HepG2 (cell line): ENCODE measurements at places on chromosomes 12 and 14. TPM values are rescaled to one million over a fixed set of nuclear protein-coding genes. Genes with fewer than 3 reads are reported as not detected.

DNA sequence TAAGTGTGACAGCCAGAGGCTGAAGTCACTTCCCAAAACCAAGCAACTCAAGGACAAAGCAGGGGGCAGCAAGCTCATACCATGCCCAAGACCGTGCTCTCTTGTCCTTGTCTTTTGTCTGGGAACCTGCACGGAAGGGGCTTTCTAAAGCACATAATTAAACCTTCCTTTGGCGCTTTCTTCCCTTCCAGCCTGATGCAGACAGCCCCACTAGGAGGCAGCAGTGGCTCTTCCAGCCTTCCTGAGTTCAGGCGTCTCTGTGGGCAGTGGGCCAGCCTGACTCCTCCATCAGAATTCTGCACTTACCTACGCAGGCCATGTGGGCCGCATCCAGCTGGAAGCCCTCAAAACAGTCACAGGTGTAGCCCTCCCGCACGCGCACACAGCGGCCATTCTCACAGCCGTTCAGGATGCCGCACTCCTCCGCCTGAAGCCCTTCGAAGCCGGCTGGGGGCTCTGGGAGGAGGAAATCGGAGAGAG is 7.6 kb downstream of the ISCA2 start:
- no peaks in the 10 kb centered on the region for H3K4me1 ChIP-seq
- H3K36me3 ChIP-seq = no peaks in the 10 kb centered on the region
- no peaks in the 10 kb centered on the region for H3K27me3 ChIP-seq
- peak; percentile 52 for DNase-seq
- H3K27ac ChIP-seq = no peak overlapping the region

- H3K4me1 ChIP-seq = peaks cover 9% of the 10 kb centered on the region
- no peak overlapping the region for H3K27ac ChIP-seq
- no peak overlapping the region for H3K4me3 ChIP-seq
Observed at GRCh38 chr12:93819050-93819491, 141.9 kb downstream of the CRADD start.

DNA sequence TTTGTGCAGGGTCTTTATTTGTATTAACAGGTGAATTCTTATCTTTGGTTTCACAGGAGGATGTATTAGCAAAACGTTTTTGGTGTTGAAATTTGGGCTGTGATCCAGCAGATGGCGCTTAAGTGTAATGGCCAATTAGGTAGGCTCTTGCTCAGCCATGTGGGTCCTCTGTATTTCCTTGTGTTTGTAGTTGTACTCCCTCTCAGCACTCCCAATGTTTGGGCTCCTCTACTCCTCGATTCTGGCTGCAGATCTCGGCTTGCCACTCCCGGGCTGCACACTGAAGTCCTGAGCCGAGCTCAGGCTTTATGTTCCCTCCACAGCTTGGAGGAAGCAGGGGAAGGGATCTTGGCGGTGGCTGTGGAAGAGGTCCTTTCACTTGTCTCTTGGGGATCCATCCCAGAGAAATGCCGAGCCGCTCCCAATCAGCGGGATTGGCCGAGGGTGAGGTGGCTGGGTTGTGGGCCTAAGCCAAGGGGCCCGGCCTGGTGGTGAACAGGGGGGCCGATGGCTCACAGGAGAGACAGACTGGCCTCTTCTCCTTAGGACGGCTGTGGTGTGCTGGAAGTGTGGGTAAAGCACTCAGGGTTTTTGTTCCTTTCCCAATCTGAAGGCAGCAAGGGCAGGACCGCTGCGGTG is 133.7 kb downstream of the AEBP2 start:
- H3K4me3 ChIP-seq = no peak overlapping the region
- DNase-seq = peak; percentile 45
- H3K36me3 ChIP-seq = no peaks in the 10 kb centered on the region

GRCh38 chr12:102484428-102484958 is 4.1 kb upstream of the IGF1 start:
- H3K36me3 ChIP-seq = no peaks in the 10 kb centered on the region
- no peak overlapping the region for H3K4me3 ChIP-seq
- H3K27me3 ChIP-seq = no peaks in the 10 kb centered on the region
- peak; percentile 26 for DNase-seq
- H3K4me1 ChIP-seq = no peaks in the 10 kb centered on the region
- no peak overlapping the region for H3K27ac ChIP-seq

DNA sequence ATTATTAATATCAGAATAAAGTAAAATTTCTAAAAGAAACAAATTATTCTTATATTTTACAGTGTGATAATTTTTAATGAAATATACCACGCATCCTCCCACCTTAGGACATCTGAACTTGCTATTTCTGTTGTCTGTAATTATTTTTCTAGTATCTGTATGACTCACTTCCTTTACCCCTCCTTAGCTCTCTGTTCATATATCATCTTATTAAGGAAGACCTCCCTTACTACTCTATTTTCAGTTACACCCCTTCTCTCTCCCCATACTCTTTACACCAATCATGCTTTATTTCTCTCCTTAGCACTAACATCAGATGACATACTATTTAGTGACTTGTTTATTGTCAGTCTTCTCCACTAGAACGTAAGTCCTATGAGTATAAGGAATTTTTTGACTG is 34.2 kb upstream of the C12orf50 start:
- H3K4me3 ChIP-seq = no peak overlapping the region
- H3K4me1 ChIP-seq = no peaks in the 10 kb centered on the region
- DNase-seq = no peak
- H3K36me3 ChIP-seq = peaks cover 1% of the 10 kb centered on the region; the same call in 1 of the 2 replicates
- no peak overlapping the region for H3K27ac ChIP-seq
- no peaks in the 10 kb centered on the region for H3K27me3 ChIP-seq

- no peak overlapping the region for H3K27ac ChIP-seq
- H3K36me3 ChIP-seq = no peaks in the 10 kb centered on the region
- H3K4me3 ChIP-seq = no peak overlapping the region
Observed at GRCh38 chr14:34479694-34480093, 17.7 kb upstream of the SPTSSA start.

GRCh38 chr12:75756771-75757170 is 245.4 kb upstream of the KRR1 start:
- no peaks in the 10 kb centered on the region for H3K27me3 ChIP-seq
- no peak overlapping the region for H3K4me3 ChIP-seq
- H3K36me3 ChIP-seq = no peaks in the 10 kb centered on the region
- peaks cover 62% of the 10 kb centered on the region for H3K4me1 ChIP-seq
- no peak for DNase-seq

DNA sequence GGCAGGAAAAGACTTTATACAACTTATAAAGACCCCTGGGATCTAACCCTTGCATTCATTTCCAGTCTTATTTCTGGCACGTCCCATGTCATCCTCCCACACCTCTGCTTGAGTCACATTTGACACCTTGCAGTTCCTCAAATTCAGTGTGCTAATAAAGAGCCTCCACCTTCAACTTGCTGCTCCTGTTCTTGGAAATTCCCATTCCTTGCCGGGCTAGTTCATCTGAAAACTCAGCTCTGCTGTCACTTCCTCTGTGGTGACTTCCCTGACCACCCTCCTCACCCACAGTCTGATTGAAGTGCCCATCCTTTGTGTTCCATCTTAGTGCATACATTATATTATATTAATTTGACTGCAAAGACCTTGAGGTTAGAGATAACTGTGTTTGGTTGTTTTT is 37.4 kb upstream of the PSMA6 start:
- no peak overlapping the region for H3K4me3 ChIP-seq
- no peaks in the 10 kb centered on the region for H3K27me3 ChIP-seq
- no peak overlapping the region for H3K27ac ChIP-seq

DNA sequence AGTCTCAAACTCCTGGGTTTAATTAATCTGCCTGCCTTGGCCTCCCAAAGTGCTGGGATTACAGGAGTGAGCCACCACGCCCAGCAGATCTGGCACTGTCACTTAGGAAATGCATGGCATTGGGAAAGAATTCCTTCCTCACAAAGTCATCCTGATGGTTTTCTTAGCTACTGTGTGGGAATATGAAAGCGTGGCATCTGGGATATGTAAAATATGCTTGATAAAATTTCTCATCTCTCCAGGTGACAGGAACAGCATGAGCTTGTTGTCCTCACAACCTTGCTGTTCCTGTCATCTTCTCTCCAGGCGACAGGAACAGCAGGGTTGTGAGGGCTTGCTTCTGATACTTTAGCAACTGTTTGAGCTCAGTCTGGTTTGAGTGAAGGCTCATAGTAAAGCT is 16.1 kb upstream of the AICDA start:
- H3K36me3 ChIP-seq = no peaks in the 10 kb centered on the region
- H3K27ac ChIP-seq = no peak overlapping the region
- H3K27me3 ChIP-seq = no peaks in the 10 kb centered on the region
- no peaks in the 10 kb centered on the region for H3K4me1 ChIP-seq
- DNase-seq = no peak
- no peak overlapping the region for H3K4me3 ChIP-seq

DNA sequence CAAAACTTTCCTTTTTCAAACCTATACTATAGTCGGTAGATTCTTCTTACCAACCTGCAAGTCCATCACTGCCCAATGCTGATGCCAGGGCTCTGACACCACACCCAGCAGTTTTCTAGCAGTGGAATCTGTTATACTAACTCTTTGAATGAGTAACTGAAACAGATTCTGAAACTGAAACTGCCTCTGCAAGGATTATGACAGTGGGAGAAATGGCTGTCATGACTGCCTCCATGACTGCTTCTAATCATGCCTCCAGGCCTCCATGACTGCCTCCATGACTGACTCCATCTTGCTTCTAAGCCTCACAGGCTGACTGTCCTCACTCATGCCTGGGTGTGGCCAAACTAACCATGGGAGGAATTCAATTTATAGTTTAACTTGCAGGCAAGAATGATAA is 29.4 kb upstream of the OXA1L start:
- DNase-seq = no peak
- H3K27ac ChIP-seq = no peak overlapping the region
- no peaks in the 10 kb centered on the region for H3K36me3 ChIP-seq
- H3K4me3 ChIP-seq = no peak overlapping the region
- 0 out of 2 replicates have a peak, but pooled peaks cover 2% of the 10 kb centered on the region for H3K27me3 ChIP-seq
- H3K4me1 ChIP-seq = no peaks in the 10 kb centered on the region

- peak overlapping the region; percentile 61 for H3K4me3 ChIP-seq
- H3K27ac ChIP-seq = peak overlapping the region; percentile 65
Observed at GRCh38 chr12:104958805-104959334, 780 bp upstream of the SLC41A2 start.

GRCh38 chr12:132185705-132186104 is 41.4 kb downstream of the NOC4L start:
- no peaks in the 10 kb centered on the region for H3K4me1 ChIP-seq
- H3K27me3 ChIP-seq = peaks cover 16% of the 10 kb centered on the region
- no peak overlapping the region for H3K27ac ChIP-seq
- no peak for DNase-seq
- no peaks in the 10 kb centered on the region for H3K36me3 ChIP-seq

DNA sequence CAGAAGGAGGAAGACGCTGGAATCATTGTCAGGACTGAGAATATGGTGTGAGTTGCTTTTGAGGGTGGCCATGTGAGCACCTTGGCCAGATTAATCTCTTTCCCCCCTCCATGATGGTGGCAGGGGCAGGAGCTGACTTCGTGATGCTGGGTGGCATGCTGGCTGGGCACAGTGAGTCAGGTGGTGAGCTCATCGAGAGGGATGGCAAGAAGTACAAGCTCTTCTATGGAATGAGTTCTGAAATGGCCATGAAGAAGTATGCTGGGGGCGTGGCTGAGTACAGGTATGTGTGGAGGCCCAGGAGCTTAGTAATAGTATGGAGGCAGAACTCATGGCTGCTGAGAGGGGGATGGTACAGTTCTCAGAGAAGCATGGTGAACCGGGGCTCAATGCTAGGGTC is 4.3 kb downstream of the TINF2 start:
- H3K27me3 ChIP-seq = no peaks in the 10 kb centered on the region; the same call in 2 of the 3 replicates
- no peak overlapping the region for H3K4me3 ChIP-seq
- H3K4me1 ChIP-seq = peaks cover 52% of the 10 kb centered on the region

- no peak overlapping the region for H3K27ac ChIP-seq
- DNase-seq = no peak
- no peak overlapping the region for H3K4me3 ChIP-seq
- H3K36me3 ChIP-seq = no peaks in the 10 kb centered on the region
- H3K27me3 ChIP-seq = no peaks in the 10 kb centered on the region
Observed at GRCh38 chr14:63578300-63578699, 35.1 kb upstream of the PPP2R5E start.

DNA sequence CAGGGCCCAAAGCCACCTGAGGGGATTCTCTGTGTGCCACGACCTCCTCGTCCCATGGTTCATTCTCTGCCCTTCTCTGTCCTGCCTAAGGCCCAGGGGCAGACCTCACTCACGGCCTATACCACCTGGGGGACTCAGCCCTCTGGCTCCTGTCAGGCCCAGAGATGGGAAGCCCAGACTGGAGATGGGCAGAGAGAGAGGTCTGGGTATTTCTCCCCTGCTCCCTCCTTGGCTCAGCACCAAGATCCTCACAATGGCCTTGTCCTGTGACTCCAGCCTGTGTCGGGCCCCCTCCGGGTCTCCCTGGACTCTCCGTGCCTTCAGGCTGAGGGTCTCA is 46.9 kb upstream of the BCL11B start:
- H3K4me3 ChIP-seq = no peak overlapping the region
- H3K27me3 ChIP-seq = no peaks in the 10 kb centered on the region
- H3K27ac ChIP-seq = no peak overlapping the region
- peaks cover 92% of the 10 kb centered on the region for H3K4me1 ChIP-seq
- no peaks in the 10 kb centered on the region for H3K36me3 ChIP-seq

DNA sequence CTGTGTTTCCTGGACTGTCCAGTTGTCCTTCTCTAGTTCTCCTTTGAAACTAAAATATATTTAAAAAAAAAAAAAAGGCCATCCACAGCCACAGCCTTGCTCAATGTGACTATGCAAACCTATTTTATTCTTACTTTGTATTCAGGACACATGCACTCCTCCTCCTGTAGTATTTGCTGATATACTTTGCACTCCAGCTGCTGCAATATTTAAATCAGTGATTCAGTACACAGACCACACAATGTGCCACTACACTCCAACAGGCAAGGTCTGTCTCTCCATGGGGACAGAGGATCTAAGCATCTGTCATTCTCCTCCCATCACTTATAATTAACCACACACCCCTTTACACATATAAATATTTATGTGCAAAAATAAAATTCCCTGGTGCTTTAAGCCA is 40.2 kb upstream of the CCDC196 start:
- no peaks in the 10 kb centered on the region for H3K4me1 ChIP-seq
- no peak overlapping the region for H3K4me3 ChIP-seq
- no peak for DNase-seq
- H3K27me3 ChIP-seq = no peaks in the 10 kb centered on the region

Gene KRT81
- total RNA-seq = not detected in 2 replicates

Gene DTX1
- total RNA-seq = not detected in 2 replicates

Gene EXOC3L4
- total RNA-seq = 11.3 and 27.0 TPM in 2 replicates

Gene EIF2S3B
- 7.6 and 9.2 TPM in 2 replicates for total RNA-seq

Gene DNAL1
- total RNA-seq = 13.3 and 13.5 TPM in 2 replicates

Gene SLC38A4
- total RNA-seq = 2.8 and 3.5 TPM in 2 replicates

Gene B3GNT4
- total RNA-seq = 0.04 TPM in 1 of 2 replicates, not detected in the other
